ENCODE measurements at places on chromosomes 2 and 18.

GRCh38 chr2:151619337-151619989 is 114.8 kb downstream of the NEB start:
- DNase-seq: no peak

- no peak for DNase-seq
Measured at GRCh38 chr18:13688191-13689136, 37.9 kb downstream of the FAM210A start.

GRCh38 chr2:180133736-180134135 is 126.6 kb upstream of the CWC22 start:
- DNase-seq: no peak

DNA sequence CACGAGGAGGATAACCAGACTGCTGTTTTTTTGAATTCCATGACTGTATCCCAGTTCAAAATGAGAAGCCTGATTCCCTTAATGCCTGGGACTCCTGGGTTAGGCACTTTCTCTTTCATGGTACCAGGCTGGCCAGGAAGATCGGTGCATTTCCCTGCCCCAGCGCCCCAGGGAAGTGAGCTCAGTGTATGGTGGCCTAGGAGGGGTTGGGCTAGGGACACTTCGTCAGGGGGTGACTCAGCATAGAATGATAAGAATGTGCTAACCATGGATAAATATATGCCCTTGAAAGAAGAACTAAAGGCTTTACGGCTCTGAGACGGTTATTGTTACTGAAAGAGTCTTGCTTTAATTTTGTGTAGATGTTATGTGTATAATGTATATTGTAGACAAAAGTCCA is 27.5 kb upstream of the FAM237A start:
- DNase-seq: no peak

Data from LNCaP clone FGC (cell line).